NCI-H2081 treated with DMSO at 0.1 percent for 48 hours (cell line): ENCODE measurements at places on chromosomes 4 and X.

- DNase-seq = no peak
Observed at GRCh38 chrX:143298663-143299241, 218.5 kb downstream of the SPANXN3 start.

DNA sequence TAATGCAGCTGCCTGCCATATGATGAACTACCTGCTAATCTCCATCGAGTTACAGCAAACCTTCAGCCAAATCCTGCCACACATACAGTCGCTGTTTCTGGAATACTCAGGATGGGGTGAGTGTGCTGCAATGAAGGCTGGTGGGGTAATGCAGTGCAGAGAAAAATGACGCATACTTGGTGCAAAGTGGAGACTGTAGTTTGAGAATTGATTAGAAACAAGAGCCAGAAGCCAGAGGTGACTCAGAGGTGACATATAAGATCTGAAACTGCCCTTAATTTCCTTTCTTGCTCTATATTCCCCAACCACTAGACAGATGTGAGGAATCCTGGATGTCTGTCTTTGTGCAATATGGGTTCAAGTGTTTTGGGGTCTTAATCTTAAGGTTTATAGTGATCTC, 22.0 kb downstream of the C4orf54 start:
- DNase-seq = no peak

GRCh38 chr4:125104616-125105015, 210.1 kb upstream of the FAT4 start:
- DNase-seq = no peak

GRCh38 chr4:95510145-95510544, 38.6 kb downstream of the UNC5C start:
- no peak for DNase-seq

GRCh38 chr4:78588894-78589545, 37.5 kb downstream of the ANXA3 start:
- DNase-seq = no peak

GRCh38 chrX:71846429-71846828, 64.2 kb upstream of the NHSL2 start:
- DNase-seq = no peak
